ENCODE measurements at places on chromosomes 1 and 21.

- no peak for DNase-seq
Measured at GRCh38 chr1:231982871-231983587, 356.4 kb downstream of the DISC1 start.

DNA sequence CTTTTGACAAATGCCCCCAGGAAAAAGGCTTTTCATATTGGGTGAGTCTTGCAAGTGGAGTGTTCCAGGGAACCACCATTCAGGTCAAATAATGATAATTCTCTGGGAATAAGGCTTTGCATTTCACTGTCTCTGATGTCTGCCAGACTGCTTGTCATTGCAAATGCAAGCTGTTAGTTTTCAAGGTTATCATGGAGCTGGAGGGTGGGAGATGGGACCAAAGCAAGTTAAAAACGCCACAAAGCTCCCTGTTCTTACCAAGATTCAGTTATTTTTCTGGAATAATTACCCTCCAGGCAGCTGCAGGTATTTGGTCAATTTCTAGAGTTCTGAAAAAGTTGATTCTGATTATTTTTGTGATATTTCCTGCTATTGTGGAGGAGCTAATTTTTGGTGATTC is 210.1 kb downstream of the GPR52 start:
- DNase-seq: no peak

DNA sequence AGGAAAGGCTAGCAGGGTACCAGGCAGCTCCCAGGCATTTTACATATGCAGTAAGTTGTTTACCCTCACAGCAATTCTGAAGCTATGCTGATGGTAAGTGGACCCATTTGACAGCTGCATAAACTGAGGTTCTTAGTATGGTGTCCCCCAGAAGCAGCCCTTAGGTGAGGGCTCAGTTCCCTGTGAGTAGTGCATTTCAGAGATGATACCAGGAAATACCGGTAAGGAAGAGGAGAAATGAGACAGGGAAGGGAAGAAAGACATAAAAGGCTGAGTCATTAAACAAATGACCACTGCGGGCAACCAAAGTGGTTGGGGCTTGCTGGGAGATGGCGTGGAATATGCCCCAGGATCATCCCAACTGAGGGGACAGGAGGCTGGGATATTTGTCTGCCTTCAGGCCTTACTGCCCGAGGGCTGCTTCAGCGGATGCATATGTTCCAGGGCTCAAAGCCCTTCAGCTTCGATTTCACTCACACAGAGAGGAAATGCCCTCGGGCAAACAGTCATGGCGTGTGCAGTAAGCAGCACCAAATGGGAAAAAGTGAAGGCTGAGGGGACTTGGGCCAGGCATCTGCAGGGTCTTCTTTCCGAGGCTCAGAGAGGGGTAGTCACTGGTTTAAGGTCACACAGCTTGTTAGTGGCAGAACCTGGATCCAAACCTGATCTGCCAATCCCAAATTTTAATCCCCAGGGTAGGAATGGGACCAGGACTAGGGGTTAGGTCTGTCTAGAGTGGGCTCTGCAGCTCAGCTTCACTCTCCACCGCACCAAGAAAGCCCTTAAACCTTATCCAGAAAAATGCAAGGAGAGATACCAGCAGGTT is 133.7 kb upstream of the RUNX3 start:
- DNase-seq: no peak

DNA sequence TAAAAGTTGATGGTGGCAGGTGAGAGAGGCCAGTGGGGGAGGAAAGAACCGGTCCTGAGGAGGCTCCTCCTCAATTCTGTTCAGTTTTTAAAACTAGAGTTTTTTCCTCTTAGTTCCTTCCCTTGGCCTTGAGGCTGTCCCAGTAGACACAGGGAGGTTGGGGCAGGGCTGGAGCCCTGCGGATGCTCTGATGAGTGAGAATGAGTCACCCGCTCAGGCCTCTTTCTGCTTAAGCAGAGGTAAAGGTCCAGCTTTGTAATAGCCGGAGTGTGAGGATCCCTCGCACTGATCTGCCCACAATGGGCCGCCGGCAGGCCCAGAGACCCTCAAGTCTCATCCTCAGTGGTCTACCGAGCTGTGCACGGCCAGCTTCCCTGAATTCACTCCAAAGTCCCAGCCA is 49.6 kb upstream of the IRF2BP2 start:
- no peak for DNase-seq

DNA sequence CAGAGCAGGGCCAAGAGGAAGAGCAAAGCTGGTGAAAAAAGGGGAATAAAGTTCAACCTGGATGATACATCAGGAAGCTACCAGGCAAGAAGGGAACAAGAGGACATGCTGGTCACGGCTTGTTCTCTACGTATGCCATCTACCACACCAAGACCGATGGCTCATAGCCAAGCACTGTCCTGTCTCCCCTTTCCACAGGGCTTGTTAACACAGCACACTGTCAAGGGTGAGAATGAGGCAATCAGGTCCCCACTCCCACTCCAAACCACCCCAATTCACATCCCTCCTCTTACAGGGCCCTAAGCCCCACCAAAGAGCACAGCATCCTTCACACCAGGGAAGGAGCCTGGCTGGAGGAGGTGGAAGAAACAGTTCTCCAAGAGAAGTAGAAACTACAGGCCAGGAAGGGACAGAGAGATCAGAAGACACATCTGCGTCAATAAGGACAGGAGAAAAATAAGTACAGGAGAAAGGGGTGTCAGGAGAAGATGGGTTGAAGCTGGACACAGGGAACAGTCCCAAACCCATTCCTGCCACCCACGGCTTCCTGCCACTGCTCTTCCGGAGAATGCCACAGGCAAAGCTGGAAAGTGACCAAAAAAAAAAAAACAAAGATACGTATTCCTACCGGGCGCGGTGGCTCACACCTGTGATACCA is 923 bp upstream of the SHC1 start:
- no peak for DNase-seq

- DNase-seq: no peak
Measured at GRCh38 chr1:183100361-183100974, 77.2 kb downstream of the LAMC1 start.

DNA sequence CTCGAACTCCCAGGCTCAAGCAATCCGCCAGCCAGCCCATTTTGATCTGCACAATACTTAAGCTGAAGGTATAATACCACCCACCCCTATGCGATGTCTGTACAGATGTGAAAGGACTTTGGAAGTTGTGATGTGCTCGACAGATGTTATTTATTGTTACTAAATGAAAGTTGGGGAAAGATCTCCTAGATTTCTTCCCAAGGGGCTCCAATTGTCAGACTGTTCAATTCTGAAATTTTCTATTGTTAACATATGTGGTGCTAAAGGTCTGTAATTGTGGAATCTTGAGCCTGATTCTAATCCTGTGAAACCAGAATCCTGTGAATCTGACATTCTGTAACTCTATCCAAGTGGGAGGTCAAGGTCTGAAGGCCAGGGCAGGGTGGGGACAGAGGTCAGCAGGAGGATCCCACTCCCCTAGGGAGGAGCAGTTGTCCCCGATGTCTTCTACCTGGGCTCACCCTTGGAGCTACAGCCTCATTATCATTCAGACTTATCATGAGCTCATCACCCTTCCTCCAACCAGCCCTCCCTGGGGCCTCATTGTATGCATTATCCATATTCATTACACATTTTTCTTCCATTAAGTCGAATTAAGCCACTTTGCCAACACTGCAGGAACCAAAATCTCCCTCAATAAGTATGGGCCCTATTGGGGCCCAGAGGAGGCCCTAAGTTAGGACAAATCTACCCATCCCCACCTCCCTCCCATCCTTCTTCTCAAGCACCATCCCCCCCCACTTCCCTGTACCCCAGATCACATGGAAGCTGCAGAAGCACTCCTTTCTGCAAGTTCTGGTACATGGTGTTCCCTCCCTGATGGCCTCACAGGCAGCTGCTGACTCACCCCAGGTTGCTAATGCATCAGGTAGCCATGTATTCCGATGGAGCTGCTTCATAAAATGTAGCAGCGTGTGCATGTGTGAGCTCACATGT is 32.3 kb downstream of the SHISAL2A start:
- no peak for DNase-seq

DNA sequence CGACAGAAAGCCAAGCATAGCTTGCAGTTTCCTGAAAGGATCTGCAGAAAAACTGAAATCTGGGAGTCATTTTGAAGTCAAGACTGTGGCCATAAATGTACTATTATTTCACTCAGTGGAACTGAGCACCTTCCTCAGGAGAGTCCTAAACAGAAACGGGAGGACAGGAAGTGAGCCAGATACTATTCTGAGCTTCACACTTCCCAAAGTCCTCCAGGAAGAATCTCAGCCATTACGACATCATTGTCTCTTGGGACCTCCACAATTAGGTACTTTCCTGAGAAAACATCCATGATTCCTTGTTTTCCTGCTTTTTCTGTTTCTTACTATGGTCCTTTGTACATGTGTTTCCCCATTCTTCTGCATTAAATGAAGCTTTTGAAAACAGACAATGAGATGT is 299.2 kb upstream of the USP25 start:
- DNase-seq: no peak

GRCh38 chr1:101884621-101885020 is 112.1 kb downstream of the OLFM3 start:
- DNase-seq: no peak

DNA sequence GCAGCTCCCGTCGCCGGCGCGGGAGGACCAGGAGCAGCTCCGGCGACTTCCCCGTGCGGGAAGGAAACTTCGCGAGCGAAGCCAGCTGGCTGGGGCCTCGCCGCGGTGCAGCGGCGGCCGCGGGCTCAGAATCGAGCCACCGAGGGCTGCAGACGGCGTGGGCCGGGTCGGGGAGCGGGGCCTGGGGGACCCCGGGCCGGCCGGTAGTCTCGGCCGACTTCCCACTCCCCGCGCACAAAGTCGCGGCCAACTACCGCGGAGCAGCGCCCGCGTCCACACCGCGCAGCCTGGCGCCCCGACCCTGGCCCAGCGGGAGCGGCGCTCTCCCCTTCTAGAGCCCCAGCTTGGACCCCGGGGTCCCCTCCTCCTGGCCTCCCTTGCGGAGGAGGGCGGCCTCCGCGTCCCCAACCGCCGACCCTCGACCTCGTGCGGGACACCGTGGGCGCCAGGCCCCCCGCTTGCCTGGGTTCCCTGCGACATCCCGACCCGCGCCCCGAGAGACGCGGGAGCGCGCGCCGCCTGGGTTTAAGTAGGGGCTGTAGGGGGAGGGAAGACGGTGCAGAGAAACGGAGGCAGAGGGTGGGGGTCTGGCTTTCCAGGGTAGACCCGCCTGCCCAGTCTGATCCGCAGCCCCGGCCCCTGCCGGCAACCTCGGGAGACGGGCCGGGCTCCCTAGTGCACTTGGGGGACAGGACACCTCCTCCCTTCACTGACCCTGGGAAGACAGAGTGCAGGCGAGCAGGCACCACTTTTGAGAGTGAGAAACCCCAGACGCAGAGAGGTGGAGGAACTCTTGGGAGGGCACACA is 4.7 kb downstream of the PRDM16 start:
- no peak for DNase-seq

DNA sequence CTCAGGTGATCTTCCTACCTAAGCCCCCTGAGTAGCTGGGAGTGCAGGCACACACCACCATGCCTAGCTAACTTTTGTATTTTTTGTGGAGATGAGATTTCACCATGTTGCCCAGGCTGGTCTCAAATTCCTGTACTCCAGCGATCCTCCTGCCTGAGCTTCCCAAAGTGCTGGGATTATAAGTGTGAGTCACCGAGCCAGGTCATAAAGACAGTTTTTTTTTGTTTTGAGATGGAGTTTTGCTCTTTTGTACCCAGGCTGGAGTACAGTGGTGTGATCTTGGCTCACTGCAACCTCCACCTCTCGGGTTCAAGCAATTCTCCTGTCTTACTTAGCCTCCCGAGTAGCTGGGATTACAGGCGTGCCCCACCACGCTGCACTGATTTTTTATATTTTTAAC is 42.1 kb downstream of the KIF1B start:
- DNase-seq: no peak

GRCh38 chr1:109111386-109112055 is 2.4 kb upstream of the ELAPOR1 start:
- DNase-seq: no peak

DNA sequence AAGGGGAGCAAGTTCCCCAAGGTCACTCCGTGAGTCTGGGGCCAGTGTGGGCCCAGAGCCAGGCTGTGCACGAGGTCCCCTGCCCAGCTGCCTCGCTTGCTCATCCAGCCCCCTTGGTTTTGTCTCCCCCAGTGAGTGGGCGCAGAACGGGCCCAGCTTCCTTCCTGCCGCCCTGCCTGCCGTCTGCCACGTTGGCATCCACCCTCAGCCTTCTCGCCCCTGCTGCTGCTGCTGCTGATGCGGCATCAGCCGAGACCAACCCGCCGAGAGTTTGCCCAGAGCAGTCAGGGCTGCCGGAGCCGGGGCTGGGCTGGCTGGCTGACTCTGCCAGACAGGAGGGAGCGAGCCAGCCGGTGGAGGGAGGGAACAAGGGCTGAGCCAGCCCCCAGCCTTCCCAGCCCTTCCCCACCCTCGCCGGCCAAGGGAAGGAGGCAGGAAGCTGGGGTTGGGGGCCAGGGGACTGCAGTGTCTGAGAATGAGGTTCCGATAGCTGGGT is 31.4 kb upstream of the WASF2 start:
- DNase-seq: peak; percentile 60

DNA sequence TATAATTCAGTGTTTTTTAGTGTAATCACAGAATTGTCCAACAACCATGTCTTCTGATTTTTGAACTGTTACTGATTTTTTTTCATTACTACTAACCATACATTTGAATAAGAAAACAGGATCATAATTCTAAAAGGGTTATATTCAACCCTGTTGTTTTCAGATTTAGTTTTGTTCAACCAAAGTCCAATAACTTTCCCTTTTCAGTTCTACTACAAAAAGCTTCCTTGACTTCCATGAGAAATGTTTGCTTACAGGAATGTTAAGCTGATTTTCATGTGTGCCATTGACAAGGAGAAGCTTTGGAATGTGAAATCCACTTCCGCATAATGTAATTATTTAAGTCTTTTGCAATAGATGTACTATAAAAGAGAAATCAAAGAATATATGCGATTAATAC is 72.0 kb upstream of the ZNF326 start:
- no peak for DNase-seq

DNA sequence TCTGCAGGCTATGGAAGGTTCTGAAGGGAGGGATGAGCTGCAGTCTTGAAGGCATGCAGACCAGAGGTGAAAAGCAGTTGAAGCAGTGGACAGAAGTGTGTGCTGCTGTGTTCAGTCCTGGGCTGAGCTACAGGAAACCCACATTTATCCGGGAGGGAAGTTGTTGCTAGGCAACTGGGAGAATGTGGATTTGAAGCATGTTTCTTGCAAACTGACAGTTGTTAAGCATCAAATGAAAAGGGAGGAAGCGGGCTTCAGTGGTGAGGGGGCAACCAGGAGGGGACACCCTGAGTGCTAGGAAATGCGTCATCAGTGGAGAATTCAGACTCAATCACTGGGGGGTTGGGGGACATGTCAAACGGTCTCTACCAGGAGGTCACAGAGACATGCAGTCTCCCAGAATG is 28.7 kb downstream of the ABCA4 start:
- DNase-seq: peak; percentile 37

GRCh38 chr1:187110351-187110750 is 281.6 kb downstream of the PLA2G4A start:
- DNase-seq: no peak

GRCh38 chr1:3775490-3776230 is 3.1 kb downstream of the SMIM1 start:
- DNase-seq: peak; percentile 69

- no peak for DNase-seq
Measured at GRCh38 chr21:30340714-30341573, 3.5 kb upstream of the KRTAP27-1 start.

GRCh38 chr1:59045137-59045536 is 251.8 kb upstream of the FGGY start:
- no peak for DNase-seq

Data from activated naive CD4-positive, alpha-beta T cell treated with anti-CD3 and anti-CD28 coated beads, Interleukin-2, amount 10 ng/mL, durations not matched to agents 7 days and 5 days (primary cell).